ENCODE measurements at places on chromosomes 2 and 18.

- DNase-seq = no peak
Observed at GRCh38 chr2:43011158-43011491, 215.3 kb downstream of the ZFP36L2 start.

- no peak for DNase-seq
Observed at GRCh38 chr2:7847321-7847720, 834.5 kb upstream of the ID2 start.

DNA sequence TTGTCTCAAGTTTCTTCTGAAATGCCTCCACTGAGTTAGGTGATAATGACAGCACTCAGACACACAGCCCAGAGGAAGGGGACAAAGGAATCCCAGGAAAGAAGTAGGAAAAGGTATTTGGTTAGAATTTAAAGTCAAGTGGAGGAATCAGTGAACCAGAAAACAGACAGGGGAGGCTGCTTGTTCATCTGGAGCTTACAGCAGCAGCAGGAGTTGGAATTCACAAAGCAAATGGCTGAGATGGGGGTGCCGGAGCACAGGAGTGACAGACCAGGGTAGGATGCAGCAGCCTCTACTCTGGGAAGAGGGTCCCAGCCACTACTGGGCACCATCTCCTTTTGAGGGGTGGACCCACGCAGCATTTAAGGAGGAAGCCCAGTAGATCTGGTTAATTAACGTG is 104.8 kb downstream of the ST6GAL2 start:
- no peak for DNase-seq

GRCh38 chr2:207341804-207342203 is 176.1 kb upstream of the KLF7 start:
- no peak for DNase-seq

- DNase-seq = no peak
Observed at GRCh38 chr2:95354925-95355324, 47.6 kb upstream of the FAHD2A start.

DNA sequence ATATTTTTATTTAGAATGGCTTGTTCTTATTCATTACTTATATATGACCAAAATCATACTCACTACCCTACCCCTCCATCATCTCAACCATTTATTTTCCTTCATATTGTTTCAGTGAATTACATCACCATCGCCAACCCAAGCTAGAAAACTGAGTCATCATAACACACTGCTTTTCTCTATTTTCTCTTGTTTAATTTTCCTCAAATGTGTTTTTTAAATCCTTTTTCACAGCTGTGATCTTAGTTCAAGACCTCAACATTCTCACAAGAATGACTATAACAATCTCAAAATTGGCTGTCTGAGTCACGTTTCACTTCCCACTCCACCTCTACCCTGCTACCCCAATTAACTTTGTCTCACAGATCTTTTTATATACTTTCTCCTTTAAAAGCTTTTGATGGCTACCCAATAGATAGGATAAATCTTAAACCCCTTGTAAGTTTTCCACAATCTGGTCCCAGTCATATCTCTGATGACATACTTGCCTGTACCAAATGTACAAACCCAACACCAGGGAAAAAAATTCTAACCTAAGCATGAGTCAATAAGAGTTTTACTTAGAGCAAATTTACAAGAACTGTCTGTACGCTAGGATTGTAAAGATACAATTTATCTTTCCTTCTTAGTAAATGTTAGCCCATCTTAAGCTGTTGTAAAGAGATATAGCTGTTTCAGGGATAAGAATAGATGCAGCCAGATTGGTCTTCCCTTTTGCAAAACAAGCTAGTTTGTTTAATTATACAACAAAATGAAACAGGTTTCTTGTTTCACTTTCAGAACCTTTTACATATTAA is 635.1 kb upstream of the SLC39A10 start:
- no peak for DNase-seq

DNA sequence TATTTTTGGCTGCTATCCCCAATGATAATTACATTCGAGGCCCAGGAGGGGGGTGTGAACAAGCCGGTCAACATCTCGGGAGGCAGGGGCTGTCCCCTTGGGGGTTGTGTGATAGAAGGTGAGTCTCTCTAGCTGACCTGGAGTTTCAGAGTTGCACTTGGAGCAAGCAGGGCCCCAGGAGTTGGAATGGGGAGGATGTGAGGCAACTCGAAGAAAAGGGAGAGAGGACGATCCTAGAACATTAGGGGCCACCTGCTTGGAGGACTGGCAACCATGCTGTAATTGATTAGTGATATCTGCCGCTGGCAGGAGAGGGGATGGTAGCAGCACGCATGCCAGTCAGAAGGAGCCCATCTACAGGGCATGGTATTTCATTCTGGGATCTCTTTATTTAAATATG is 122.6 kb downstream of the CTIF start:
- no peak for DNase-seq
